ENCODE measurements at places on chromosomes 7 and 10.

GRCh38 chr7:97623333-97623732 is 108.6 kb upstream of the TAC1 start:
- DNase-seq: no peak

GRCh38 chr7:6475433-6476186 is 27.9 kb upstream of the DAGLB start:
- no peak for DNase-seq

DNA sequence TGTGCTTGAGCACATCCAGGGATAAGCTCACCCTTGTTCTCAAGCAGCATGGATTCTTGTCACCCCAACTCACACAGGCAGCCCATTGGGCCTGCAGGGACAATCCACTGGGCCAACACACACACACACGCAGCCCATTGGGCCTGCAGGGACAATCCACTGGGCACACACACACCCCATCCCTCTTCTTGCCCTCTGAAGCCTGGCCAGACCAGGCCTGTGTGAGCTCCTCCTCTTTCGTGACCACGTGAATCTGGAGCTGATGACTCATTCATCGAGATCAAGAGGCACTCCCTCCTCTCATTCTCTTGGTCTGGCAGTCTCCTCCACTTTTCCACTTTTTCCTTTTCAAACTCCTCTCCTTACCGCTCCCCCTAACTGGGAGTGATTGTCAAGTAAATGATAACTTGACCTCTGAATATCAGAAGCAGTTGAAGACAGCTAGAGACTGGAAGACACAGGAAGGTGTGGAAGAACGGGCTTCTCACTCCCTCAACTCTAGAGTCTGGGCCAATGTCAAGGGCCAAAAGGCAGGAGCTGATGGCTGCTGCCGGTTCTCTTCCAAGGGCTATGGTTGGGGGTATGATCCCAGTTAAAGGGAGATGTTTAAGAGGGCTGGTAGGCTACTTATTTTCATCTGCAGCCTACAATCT is 89.7 kb downstream of the HIPK2 start:
- DNase-seq: no peak

GRCh38 chr10:86815035-86815617 is 58.7 kb downstream of the BMPR1A start:
- no peak for DNase-seq

DNA sequence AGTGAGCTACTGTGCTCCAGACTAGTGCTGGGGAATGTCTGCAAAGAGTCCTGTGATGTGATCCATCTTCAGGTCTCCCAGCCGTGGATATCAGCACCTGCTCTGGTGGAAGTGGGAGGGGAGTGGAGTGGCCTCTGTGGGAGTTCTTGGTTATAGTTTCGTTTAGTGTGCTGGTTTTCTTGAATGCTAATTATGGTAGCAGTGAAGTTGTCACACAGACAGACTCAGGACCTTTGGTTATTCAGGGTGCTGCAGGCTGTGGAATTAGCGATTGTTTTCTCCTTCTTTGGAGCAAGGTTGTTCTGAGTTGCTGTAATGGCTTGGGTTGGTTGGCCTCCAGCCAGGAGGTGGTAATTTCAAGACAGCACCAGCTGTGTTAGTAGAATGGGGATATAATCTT is 132.7 kb upstream of the HGF start:
- DNase-seq: no peak

- DNase-seq: no peak
Measured at GRCh38 chr7:122438492-122438891, 133.9 kb upstream of the FEZF1 start.

DNA sequence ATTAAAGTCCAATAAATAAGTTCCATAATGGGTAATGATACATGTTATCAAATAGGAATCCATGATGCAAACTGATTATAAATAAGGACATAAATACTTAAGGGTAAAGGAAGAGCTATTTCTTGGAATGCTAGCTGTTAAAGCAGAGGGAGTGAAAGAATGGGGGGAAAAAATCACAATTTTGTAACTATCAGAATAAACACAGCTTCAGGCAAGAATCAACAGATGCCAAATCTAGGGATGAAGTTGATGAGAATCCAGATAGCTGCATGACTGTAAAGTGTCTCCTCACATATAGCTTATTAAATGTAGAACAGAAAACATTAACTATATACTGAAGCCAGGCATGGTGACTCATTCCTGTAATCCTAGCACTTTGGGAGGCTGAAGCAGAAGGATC is 4.9 kb downstream of the IPMK start:
- DNase-seq: no peak

- DNase-seq: no peak
Measured at GRCh38 chr10:104966563-104967297, 325.6 kb downstream of the SORCS3 start.

All from ascending aorta (tissue), 2 donors.